ENCODE measurements at places on chromosomes 4 and X. TPM values are rescaled to one million over a fixed set of nuclear protein-coding genes. Genes with fewer than 3 reads are reported as not detected.

Gene BRS3
- total RNA-seq = not detected

Gene HOPX
- 5.2 TPM for total RNA-seq

Gene MXRA5
- 17.5 TPM for total RNA-seq

Gene PDE6B
- 4.8 TPM for total RNA-seq

Gene MUC7
- total RNA-seq = not detected

Gene HEPH
- 47.7 TPM for total RNA-seq

Gene SCD5
- 2.1 TPM for total RNA-seq

Gene RAB33B
- 8.2 TPM for total RNA-seq

Gene VAMP7
- 19.5 TPM for total RNA-seq

Gene STATH
- total RNA-seq = not detected

Gene PF4V1
- not detected for total RNA-seq

Gene TLL1
- 0.67 TPM for total RNA-seq

Gene PRRG1
- total RNA-seq = 9.8 TPM

Gene MAGED4
- 0.40 TPM for total RNA-seq

Gene GCNA
- 1.4 TPM for total RNA-seq

Gene ANAPC10
- 20.8 TPM for total RNA-seq

Gene TMEM31
- total RNA-seq = not detected

Gene SLC10A6
- total RNA-seq = 1.3 TPM

Gene NEIL3
- total RNA-seq = 0.16 TPM

Gene TBC1D8B
- 2.5 TPM for total RNA-seq

Gene TCEAL7
- total RNA-seq = 6.4 TPM

Gene RTL3
- total RNA-seq = 0.24 TPM

Gene CD38
- total RNA-seq = 0.92 TPM

Gene EVC
- total RNA-seq = 8.7 TPM

Data from cardiac septum (tissue), 1 donor.